ENCODE measurements at places on chromosomes 12 and 14.

- no peak for DNase-seq
Observed at GRCh38 chr14:90853116-90853515, 36.9 kb upstream of the TTC7B start.

DNA sequence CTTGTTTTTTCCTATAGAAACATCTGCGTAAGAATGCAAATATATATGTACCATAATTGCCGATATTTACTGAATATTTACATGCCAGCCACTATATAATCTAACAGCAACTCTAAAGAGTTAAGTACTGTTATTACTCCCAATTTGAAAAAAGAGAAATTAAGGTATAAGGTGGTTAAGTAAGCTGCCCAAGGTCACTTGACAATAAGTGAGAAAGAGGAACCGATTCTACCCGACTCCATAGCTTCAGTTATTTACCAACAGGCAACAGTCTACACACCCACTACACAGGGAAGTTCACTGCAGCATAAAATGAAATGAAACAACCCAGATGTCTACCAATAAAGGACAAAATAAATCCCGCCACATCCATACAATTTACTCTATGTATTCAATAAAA lies 1.1 kb downstream of the MIS18BP1 start:
- DNase-seq: peak; percentile 86

DNA sequence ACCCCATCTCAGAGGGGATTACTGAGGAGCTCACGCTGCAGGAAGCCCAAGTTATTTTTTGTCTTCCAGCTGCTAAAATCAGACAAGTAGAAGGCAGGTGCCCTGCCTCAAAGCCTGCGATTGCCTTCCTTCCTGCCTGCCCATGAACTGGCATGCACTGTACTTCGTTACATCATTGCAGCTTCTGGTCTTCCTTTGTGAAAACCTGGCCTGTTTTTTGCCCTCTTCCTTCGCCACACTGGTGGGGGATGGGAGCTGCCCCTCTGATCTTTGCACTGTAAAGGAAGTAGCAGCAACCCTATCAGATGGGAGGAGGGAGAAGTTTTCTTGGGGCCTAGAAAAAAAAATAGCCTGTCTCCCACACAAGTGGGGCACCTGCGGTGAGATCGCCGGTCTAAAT lies 1098.7 kb downstream of the BCL11B start:
- no peak for DNase-seq

- peak; percentile 2 for DNase-seq
Observed at GRCh38 chr12:47534695-47535094, 171.1 kb downstream of the RPAP3 start.

- peak; percentile 60 for DNase-seq
Observed at GRCh38 chr14:101960225-101960624, 4.1 kb upstream of the DYNC1H1 start.

GRCh38 chr14:61438497-61438859 lies 117.1 kb downstream of the PRKCH start:
- no peak for DNase-seq

DNA sequence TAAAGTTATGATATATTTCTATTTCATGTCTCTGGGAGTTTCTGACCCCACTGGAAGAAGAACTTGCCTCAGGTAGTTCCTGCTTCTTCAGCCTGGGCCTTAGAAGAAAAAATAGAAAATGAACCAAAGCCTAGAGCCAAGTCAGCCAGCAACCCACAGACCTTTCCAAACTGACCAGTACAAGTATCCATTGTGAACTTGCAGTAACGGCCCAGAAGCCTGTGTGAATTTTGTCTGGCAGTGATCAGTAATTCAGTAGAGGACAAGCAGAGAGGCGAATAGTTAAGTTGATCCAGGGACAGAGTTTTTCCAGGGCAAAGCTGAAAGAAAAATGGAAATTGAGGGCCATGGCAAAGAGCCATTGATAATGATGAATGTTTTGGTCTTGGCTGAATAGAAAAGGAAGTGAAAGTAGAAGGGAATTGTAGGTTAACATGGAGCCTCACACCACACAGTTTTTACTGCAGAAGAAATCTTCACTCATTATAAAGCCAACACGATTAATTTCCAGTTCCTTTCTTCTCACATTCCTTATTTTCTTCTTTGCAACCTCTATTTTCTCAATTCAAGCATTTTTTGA lies 311.8 kb downstream of the BTG1 start:
- no peak for DNase-seq

- no peak for DNase-seq
Observed at GRCh38 chr14:92431199-92431725, 82.3 kb upstream of the RIN3 start.

- no peak for DNase-seq
Observed at GRCh38 chr12:53254816-53255545, 13.1 kb upstream of the ESPL1 start.

DNA sequence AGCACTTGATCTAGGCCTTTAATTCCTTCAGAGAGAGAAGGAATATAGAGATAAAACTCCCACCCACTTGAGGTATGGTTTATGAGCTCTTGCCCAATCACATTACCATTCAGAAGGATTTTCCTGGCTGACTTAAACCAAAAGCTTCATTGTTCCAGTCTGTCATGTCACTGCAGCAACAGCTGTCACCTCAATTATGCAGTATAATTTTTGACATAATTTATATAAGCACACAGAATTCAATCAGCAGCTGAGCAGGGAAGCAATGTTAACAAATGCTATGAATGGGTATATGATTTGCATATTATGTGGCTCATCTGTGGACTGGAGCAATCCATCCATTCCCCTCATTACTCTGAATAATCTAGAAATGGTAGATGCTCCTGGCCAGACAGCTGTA lies 40.3 kb downstream of the CBX5 start:
- no peak for DNase-seq

DNA sequence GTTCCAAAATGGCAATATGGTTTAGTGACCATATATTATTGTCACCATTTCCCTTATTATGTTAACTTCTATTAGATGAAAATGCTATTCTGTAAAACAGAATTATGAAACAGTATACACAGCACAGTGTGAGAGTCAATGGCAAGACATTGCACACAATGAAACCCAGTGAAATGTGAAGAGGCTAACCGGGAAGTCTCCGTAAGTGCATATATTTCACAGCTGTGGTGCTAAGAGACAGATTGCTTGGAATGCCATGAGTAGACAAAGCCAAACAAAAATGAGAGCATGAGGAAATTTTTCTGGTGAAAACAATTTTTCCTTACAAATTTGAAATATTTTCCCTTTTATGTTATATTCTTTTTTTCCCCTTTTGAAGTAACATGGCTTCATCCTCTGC lies 49.4 kb downstream of the DYRK2 start:
- DNase-seq: no peak

DNA sequence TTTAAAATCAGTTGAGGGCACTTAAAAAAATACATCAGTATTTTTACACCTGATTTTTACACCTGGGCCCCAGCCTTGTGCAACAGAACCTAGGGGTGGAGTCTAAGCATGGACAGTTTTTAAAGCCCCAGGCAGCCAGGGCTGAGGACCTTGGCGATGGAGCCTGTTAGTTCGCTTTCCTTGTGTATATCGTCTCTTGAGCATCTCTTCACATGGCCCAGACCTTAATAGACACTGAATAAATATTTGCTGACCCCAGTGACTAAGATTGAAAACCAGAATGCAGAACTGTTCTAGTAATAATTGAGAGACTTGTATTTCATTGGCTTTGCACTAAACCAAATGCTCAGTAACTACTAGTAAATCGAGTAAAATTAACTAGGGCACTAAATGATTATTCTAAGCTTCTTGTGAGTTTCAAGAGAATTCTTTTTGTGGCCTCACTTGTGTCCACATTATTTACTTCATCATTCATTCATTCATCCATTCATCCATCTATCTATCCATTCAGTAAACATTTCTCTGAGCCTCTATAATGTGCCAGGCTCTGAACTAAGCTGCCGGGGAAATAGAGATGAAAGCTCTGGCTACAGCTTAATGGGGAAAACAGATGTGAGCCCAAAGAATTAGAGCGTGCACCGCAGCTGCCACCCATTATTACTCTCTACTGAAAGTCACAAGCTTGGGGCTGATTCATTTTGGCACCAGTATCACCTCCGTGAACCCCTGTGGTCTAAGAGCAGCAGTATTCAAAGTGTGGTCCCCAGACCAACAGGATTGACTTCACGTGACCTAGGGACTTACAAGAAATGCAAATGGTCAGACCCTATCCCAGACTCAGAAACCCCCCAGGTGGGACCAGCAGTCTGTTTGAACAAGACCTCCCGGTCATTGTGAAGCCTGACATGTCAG lies 30.7 kb upstream of the BCL7A start:
- no peak for DNase-seq

- DNase-seq: no peak
Observed at GRCh38 chr14:99679111-99679510, 5.0 kb upstream of the CYP46A1 start.

GRCh38 chr14:77145975-77146740 lies 4.6 kb upstream of the ZDHHC22 start:
- no peak for DNase-seq

DNA sequence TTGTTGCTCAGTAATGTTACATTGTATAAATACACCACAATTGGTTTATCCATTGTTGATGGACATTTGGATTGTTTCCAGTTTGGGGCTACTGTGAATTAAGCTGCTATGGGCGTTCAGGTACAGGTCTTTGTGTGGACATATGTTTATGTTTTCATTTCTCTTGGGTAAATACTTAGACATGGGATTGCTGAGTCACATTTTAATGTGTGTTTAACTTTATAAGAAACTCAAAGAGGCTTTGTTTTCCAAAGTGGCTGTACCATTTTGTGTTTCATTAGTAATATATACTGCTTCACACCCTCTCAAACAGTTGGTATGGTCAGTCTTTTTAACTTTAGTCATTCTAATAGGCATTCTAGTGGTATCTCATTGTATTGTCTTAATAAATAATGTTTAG lies 225.0 kb downstream of the SPTSSA start:
- no peak for DNase-seq

DNA sequence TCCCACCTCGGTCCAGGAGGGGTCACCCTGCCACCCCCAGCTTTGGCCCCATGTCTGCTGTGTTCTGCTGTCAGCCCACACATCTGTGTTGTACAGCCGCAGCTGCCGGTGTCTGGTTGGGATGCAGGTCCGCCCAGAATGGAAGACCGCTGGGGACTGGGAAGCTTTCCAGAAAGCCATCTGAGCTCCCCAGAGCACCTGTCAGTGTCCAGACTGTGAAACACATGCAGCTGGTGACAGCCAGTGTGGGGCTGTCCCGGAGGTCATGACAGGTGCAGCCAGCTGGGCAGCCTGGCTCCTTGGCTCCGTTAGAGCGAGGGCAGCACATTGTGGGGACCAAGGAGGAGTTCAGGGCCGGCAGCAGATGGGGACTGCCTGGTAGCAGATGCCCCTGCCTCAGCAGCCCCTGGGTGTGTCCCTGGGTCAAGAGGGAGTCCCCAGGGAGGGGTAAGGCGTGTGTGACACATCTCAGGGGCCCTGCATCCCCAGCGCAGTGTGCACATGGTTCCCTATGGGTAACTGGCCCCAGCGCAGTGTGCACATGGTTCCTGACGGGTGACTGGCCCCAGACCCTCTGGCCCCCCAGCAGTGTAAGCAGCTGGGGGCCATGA lies 16.4 kb downstream of the CEP170B start:
- DNase-seq: no peak

DNA sequence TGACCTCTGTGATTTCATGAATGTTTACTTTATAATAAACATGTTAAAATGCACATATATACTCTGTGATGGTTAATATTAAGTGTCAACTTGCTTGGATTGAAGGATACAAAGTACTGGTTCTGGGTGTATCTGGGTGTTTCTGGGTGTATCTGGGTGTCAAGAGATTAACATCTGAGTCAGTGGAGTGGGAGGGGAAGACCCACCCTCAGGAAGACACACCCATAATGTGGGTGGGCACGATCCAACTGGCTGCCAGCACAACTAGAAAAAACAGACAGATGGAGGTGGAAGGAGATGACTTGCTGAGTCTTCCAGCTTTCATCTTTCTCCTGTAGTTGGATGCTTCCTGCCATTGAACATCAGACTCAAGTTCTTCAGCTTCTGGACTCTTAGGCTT lies 11.9 kb downstream of the NUP37 start:
- no peak for DNase-seq

All from Kasumi-1 (cell line).